ENCODE measurements at places on chromosomes 4 and X.

DNA sequence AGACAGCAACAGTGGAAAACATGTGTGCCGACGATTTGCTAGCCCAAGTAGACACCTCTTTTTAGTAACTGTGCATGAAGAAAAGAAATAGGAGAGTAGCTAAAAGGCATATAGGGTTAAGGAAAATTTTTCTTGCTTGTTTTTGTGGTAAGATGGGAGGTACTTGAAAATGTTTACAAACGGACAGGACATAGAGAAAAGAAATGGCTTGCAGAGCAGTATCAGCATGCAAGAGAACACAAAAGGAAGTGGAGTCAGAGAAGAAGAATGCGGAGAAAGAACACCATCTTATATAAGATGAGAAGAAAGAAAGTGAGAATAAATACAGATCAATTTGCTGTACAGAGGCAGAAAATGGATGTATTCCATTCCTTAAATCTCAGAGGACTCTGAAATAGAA lies 263.7 kb upstream of the ETNPPL start:
- no peak for DNase-seq

GRCh38 chr4:23805450-23805851 lies 84.4 kb downstream of the PPARGC1A start:
- DNase-seq: no peak

GRCh38 chr4:112113864-112114263 lies 31.4 kb upstream of the FAM241A start:
- no peak for DNase-seq

GRCh38 chr4:151922306-151922705 lies 161.5 kb upstream of the GATB start:
- DNase-seq: no peak

DNA sequence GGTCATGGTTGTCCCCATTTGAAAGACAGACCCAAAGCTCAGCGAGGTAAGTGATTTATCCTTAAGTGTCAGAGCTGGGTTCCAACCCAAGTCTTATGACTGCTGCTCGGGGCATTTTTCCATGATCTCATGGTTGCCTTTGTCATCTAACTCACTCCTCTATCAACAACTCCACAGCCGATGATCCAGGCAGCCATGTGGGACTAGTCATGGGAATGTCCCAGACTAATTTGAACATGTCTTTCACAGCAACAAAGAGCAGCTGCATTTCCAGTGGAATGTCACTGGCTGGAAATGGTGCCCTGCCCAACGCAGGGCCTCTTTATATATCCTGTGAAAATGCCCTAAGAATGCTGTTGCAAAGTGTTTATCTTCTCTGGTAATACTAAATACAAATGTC lies 284.8 kb upstream of the PPARGC1A start:
- no peak for DNase-seq

DNA sequence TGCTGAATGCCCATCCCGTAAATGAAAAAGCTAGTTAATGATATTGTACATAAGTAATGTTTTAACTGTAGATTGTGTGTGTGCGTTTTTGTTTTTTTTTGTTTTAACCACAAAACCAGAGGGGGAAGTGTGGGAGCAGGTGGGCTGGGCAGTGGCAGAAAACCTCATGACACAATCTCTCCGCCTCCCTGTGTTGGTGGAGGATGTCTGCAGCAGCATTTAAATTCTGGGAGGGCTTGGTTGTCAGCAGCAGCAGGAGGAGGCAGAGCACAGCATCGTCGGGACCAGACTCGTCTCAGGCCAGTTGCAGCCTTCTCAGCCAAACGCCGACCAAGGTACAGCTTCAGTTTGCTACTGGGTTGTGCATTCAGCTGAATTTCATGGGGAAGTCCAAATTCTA lies at the start of gene SPP1:
Gene SPP1 (plus strand): TSS at position 249 of the 400 bp plus-strand sequence. CDS start 1,182 bp downstream, outside the sequence.
- DNase-seq: peak; percentile 88

- DNase-seq: no peak
These were observed 24.4 kb upstream of the LAMTOR3 start for GRCh38 chr4:99918656-99919055.

GRCh38 chr4:84317513-84317912 lies 181.6 kb downstream of the NKX6-1 start:
- no peak for DNase-seq

DNA sequence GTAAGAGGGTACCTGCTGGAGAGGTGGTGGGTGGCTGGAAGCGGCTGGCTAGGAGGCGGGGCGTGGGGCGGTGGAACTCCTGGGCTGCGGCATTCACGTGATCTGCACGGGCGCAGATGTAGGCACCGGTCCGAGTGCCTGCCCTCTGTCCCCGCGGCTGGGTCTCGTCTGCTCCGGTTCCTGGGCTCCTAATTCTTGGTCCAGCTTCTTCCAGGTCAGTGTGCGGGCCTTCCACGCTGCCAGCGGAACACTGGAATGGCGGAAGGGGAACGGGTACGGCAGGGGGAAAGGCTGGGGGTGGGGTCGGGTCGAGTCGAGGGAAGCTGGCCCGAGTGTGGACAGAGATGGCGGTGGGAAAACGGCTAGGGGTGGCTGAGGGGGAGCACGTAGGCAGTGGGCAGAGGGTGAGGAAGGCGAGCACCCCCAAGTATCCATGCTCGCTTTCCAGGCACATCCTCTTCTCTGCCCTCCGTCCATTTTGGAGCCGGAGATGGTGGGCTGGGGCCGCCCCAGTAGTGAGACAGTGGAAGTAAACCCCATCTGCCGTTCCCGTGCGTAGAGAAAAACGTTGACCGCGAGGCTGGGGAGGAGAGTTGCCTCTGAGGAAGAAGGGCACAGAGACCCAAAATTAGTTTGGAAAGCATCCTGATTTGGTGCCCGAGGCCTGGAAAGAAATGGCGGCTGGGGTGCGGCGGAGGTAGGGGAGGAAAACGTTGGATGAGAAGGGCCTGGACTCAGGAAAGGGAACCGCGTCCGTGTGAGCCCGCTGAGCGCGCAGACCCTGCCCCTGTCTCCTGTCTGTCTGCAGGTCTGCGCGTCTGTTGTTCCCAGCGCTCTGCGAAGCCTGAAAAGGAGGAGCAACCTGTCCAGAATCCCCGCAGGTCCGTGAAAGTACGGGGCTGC lies at the start of gene TCEAL4:
Gene TCEAL4 (plus strand): TSS at position 105 of the 903 bp plus-strand sequence. CDS start 1,161 bp downstream, outside the sequence.
- DNase-seq: peak; percentile 83

DNA sequence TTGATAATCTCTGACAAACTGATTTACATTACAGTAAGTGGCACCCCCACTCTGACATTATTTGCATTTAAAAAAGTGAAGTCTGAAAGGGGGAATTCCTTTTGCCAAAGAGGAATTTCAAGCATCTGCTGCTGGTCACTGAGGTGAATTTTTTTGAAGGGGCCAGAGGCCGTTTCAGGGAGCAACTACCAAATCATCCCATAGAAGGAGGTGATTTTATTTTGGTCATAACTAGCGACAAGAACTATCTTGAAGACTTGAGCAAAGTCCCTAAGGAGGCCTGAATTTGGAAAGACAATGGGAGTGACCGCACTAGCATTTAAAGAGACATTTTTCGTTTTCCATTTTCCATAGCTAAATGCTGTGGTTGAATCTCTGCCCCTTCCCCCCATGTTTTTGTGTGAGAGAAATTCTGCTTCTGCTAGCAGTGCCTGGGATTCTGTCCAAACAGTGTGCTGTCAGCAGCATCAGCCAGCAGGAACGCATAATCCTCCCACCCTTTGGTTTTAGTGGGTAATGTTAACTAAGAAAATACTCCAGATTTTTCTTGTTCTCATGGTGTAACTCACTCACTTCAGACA lies 110.1 kb upstream of the MED14 start:
- peak; percentile 72 for DNase-seq

DNA sequence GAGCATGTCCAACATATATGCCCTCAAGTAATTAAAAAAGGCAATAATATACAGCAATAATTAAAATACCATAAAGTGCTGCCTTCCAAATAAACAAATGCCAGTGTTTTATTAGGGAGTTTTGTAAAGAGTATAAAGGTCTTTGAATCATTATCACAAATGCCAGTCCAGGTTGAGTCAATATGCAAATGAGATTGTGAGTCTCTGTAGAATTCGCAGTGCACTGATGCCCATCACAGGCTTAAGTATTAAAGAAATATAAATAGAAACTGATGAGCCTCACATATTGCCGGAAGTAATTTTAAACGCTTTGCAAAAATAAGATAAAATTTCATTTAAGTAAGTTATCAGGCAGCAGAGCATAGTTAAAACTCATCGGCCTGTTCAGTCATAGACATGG lies 205.0 kb upstream of the TECRL start:
- DNase-seq: no peak

GRCh38 chr4:243426-243825 lies 61.8 kb downstream of the ZNF732 start:
- DNase-seq: no peak

DNA sequence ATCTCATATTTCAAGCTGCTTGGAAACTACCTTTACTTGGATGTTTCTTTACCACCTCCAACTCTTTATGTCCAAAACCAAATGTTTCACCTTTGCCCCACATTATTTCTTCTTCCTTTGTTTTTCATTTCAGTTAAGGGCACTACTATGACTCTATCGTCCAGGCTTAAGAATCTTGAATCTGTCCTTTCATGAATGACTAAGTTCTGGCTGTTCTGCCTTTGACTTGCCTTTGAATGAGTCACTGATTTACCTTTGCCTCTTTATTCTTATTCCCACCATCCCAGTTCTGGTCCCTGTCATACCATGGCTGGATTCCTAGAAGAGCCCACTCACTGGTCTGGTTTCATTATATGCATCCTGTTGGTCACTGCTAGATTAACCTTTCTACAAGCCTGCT lies 30.6 kb upstream of the PLAC1 start:
- DNase-seq: no peak

DNA sequence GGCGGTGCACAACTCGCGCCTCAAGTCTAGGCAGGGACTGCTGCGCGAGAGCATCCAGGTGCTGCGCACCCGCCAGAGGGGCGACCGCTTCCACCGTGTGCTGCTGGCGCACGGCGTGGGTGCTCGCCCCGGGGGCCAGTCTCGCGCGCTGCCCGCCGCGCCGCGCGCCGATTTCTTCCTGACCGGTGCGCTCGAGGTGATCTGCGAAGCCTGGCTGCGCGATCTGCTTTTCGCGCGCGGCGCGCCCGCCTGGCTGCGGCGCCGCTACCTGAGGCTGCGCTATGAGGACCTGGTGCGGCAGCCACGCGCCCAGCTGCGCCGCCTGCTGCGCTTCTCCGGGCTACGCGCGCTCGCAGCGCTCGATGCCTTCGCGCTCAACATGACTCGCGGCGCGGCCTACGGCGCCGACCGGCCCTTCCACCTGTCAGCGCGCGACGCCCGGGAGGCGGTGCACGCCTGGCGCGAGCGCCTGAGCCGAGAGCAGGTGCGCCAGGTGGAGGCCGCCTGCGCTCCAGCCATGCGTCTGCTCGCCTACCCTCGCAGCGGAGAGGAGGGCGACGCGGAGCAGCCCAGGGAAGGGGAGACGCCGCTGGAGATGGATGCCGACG lies 1.3 kb downstream of the CHST7 start:
- DNase-seq: peak; percentile 41

DNA sequence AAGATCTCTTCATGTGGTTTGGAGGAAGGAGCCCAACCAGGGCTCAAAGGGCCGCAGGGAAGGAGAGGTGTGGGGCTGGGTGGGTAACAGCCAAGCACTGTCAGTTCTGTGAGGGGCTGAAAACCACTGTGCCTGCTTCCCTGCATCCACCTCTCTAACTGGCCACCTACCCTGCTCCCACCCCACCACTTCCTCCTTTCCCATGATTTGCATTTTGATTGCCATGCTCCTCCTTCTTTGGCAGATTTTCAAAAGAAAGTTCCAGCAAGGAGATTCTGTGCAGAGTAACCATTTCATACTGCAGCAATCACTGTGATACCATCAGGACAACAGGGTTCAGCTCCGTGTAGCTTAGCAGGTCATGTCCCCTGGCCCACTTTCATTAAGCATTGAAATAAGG lies 1.8 kb downstream of the ZNF674 start:
- DNase-seq: no peak

All from H9 (cell line).